ENCODE measurements at places on chromosomes 5 and 9.

DNA sequence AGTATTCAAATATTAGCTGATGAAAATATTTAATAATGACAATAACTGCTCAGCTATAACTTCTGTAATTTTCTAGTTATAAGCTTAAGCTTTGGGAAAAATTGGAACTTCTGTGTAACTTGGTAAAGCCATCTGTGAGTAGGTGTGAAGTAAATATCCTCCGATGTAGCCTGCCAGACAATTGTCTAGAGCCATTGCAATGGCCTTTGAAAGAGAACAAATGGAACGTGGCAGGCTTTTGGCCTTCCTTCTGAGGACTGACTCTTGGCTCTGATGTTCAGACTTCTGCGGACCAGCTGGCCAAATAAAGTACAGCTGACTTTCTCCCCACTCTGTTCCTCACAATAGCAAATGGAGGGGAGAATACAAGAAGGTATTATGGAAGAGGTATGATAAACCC lies 203.4 kb upstream of the NMUR2 start:
- no peak for DNase-seq

GRCh38 chr5:172141949-172142319 lies 46.1 kb downstream of the STK10 start:
- DNase-seq, result no peak

GRCh38 chr9:108290839-108291585 lies 564.8 kb downstream of the ACTL7B start:
- peak; percentile 93 for DNase-seq

DNA sequence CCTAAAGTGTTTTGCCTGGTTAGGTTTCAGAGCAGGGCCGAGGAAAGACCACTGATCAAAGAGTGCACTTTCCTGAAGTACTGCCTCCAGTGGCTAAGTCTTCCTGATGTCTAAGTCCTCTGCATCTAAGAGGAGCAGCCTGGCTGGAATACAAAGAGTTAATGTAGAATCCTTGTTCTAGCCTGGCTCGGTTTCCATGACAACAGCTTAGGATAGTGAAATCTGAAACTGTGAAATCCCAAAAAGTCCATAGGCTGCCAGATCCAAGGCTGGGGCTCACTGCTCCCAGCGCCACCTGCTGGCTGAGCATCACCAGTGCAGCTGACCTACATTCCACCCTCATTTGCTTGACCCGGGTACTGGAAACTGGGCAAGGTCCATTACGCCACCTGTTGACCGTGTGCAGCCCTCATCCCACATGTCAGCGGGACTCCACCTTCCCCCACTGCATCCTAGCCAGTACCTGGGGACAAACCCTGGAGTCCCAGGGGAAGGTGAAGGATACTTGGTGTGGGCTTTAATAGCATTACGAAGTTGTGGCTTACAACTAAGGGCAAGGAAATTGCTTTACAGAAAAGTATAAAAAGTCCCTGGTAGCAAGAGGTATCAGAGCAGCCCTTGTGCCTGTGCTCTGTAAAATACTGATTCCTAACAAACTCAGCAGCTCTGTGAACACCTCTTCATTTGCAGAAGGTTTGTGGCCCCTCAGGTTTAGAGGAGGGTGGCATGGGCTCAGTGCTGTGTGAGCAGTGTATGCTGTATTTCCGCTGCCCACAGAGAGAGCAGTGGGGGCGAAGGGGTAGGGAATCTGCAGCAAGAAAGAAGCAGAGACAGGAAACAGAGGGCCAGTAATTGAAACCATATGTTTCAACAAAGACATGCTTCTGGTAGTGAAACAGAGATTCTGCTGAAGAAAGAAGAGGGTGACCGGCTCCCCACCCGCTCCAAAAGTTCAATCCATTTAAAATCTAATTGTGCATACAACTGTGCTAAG lies 36.0 kb downstream of the PCDHGC5 start:
- DNase-seq, result peak; percentile 96

DNA sequence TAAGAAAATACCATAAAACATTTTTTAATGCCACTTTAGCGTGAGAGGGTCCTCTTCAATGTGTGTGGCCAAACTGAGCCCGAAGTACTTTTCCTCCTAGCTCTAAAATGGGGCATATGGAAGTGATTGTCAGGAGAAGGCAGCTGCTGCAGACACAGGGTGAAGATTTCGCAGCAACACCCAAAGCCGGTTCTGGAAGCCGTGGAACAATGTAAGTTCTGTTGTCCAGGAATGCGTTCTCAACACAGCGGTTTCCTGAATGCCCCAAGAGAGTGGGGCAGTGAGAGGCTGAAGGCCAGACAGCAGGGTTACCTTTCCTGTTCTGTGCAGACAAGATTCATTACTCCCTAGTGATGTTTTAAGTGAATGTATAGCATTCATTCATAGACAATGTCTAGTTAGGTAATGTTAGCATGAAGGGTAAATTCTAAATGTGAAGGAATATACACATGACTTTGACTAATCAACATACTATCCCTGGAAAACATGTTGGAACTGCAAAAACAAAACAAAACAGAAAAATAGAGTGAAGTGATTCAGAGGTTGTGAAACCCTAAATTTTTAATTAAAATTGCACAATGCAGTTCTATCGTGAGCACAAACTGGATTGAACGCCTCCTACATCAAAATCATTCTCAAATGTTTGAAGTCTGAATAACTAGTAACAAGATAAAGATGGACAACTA lies 197.0 kb upstream of the SEMA6A start:
- peak; percentile 26 for DNase-seq

GRCh38 chr9:87810679-87811178 lies 71.9 kb upstream of the SPATA31E1 start:
- DNase-seq, result no peak

GRCh38 chr9:97284798-97285197 lies 22.7 kb upstream of the CCDC180 start:
- DNase-seq, result no peak

DNA sequence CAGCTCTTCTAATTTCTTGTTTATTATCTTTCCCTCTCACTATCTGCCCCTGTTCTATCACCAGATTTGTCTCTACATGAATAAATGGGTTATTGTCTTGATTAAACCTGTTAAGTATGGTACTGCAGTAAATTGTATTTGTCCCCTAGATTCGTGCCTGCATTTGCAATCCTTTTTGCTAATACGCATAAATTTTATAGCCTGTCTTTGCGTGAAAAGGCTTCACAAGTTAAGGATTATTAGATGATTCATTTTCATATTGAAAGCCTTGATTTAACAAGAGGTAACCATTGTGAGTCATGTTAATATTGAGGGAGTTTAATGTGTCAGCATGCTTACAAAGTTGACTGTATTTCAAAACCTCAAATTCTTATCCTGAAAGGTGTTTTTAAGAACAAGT lies 204.6 kb downstream of the PCSK1 start:
- no peak for DNase-seq

DNA sequence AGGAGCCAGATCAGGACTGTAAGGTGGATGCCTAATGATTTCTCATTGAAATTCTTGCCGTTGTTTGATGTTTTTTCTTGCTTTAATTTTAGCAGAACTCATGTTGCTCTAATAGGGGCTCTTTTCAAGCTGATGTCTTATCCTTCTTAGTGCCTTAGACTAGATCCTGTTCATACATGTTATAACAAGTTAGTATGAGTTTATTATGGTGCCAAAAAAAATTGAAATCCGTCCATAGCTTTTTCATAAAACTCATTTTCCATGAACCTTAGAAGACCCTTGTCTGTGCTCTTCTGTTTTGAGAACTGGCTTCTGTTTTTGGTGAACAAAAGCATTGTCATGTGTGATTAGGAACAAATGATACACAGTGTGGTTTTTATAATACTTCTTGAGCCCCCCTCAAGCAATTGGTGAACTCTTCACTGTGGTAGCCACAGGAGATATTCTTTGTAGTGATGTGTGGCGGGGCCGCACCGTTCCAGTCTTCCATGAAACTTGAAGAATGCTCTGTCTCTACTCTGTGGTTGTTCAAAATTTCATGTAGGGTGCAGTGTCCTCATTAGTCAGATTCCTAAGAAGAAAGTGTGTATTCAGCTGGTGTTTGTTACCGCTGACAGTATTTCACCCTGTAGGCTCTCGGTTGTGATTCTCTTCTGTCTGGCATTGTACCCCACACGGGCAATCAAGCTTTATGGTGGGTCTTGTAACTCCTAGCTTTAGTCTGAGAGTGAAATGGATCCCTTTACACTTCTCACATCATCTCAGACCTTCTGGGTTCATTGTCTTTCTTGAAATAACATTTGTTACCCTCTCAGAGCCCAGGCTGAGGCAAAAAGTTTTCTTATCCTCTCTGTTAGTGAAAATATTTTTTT lies 10.7 kb downstream of the OTULIN start:
- no peak for DNase-seq

DNA sequence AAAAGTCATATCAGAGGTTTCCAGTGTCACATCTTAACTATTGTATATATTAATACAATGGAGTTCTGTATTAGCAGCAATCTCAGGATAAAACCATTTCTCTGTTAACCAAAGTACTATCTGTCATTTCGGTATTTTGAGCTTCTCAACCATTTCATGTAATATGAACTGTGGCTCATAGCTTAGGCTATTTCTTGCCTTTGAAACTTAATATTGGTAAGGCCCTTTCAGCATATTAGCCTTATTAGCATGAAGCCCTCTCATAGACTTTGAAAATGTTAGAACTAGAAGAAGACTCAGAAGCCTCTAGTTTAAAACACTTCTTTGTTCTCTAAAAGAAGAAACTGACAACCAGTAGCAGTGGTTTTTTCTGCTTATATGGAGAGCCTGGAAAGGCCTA lies 731 bp downstream of the CAVIN4 start:
- DNase-seq, result no peak

- no peak for DNase-seq
Observed at GRCh38 chr9:122378236-122378635, 7.4 kb downstream of the PTGS1 start.

DNA sequence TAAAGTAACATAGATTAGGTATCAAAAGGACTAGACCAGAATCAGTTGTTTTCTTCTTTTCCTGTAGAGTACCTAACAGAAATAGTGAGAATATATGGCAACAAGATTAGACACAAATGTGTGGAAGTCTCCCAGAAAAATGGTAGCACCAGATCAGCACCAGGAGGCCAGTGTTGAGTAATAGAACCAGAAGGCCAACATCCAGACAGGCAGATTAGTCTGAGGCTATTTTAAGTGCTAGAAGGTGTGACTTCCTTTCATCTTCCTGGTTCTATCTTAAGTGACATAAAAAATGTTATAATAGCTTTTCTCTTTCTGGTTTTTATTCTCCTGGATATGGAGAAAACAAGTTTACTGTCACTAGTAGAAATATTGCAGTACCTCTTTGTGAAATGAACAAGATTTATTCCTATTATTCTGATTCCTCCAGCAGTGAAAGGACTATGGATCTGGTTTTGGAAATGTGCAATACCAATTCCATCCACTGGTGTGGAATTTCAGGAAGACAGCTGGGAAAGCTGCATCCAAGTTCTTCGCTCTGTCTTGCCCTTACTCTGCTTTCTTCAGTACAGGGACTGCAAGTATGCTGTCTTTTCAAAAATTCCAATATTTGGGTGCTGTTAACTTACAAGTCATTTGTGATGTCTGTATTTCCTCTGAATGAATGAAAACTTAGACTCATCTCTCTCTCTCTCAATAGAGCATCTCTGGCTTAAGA lies 39.1 kb downstream of the SHLD3 start:
- peak; percentile 4 for DNase-seq

DNA sequence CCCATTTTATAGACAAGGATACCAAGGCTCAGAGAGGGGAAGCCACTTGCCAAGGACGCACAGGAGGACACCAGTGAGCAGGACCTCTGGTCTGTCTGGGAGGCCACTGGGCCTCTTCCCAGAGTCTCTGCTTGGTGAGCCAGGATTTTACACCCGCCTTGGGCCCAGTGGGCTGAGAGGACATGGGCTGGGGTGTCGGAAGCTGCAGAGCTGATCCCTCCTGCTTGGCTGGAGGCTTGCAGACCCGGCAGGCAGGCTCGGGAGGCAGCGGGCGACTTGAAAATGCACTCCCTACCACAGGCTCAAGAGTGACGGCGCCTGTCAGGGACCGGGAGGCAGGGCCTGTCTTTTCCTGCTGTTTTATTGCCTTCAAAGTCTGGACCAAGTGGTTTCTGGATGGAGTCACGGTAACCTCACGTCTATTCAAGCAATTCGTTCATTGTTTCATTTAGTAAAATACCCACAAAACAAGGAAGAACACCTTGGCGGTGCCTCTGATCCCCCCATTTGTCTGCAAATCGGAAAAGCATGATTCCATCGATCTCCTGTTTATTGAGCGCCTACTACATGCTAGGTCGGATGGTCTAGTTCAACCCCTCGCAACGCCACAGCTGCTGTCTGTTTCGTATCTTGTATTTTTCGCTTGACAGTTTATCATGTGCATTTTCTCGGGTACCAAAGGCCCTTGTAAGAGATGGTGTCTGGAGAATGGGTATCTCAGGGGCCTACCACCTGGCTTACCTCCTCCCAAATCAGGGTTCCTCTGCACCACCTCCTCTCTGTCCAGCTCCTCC lies 108.1 kb upstream of the IER5L start:
- DNase-seq, result no peak

DNA sequence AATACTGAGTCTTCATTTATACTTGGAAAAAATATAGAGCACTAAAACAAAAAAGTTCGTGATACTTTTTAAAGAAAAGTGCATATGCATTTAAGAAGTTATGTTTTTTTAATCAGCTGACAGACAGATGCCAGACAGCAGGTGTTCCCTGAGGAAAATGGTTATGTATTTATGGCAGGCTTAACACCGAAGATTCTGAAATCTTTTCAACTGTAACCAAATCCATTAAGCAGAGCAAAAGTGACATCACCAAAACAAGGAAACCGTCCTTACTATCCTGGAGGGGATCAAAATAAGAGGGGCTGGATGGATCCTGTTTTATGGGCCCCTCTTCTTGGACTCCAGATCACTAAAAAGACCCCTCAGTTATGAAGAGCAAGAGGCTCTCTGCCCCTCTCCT lies 404.9 kb upstream of the ADAMTS16 start:
- no peak for DNase-seq

DNA sequence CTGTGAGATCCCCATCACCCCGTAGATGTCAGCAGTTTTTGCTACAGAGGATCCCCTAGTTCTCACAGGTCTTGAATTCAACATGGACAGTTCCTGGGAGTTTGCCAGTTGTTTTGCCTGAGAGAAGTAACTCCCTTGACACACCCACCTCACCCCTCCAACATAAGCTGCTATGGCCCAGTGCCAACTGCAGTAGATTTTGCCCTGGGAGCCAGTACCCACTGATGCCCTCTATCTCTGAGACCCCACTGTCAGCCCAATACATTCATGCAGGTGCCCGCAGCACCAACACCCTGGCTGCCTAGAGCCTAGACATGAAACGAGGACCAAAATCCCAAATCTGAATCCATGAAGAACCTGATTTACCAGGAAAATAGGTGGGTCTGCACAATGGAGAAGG lies 583.9 kb upstream of the CTNND2 start:
- DNase-seq, result no peak

- DNase-seq, result no peak
Observed at GRCh38 chr5:80230269-80230992, 25.4 kb downstream of the SERINC5 start.

- peak; percentile 58 for DNase-seq
Observed at GRCh38 chr9:36023260-36024048, 13.3 kb upstream of the RECK start.

GRCh38 chr9:84669288-84670137 lies at the start of gene NTRK2:
Gene NTRK2 (plus strand): TSS chr9:84669729. CDS start chr9:84670749, 1,020 bp downstream.
- DNase-seq, result peak; percentile 24

DNA sequence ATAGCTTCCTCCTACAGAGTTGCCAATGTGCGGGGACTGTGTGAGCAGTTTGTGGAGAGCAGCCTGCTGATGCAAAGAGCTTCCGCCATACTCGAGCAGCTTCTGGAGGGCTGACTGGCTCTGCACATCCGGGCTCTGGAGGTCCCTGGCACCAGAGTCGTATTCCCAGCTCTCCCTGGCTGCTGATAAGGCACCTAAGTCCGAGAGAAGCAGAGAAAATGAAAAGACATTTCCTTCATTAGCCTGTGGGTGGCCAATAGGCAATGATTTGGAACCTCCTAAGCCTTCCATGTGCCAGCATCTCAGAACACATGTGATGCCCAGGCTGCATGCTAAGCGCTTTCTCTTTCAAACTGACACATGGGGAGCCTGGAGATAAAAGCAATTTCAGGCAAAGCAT lies 94.3 kb downstream of the TSSK1B start:
- no peak for DNase-seq
